ENCODE measurements at places on chromosomes 7 and 10.

DNA sequence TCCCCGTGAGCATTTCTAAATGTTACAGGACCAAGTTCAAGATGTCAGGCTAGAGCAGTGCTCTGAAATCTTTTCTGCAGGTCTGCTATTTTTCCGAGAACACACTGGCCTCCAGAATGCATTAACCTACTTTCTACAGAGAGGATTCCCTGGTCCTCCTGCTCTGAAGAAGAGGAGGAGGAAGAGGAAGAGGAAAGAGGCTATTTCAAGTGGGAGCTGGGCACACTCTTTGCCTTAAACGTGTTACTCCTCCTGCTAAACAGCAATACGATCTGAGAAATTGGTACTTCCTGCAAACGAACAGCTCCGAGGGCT is 157.4 kb downstream of the FRMD4A start:
- no peaks in the 10 kb centered on the region for H3K36me3 ChIP-seq
- H3K4me1 ChIP-seq, result peaks cover 64% of the 10 kb centered on the region
- peaks cover 18% of the 10 kb centered on the region for H3K27me3 ChIP-seq

DNA sequence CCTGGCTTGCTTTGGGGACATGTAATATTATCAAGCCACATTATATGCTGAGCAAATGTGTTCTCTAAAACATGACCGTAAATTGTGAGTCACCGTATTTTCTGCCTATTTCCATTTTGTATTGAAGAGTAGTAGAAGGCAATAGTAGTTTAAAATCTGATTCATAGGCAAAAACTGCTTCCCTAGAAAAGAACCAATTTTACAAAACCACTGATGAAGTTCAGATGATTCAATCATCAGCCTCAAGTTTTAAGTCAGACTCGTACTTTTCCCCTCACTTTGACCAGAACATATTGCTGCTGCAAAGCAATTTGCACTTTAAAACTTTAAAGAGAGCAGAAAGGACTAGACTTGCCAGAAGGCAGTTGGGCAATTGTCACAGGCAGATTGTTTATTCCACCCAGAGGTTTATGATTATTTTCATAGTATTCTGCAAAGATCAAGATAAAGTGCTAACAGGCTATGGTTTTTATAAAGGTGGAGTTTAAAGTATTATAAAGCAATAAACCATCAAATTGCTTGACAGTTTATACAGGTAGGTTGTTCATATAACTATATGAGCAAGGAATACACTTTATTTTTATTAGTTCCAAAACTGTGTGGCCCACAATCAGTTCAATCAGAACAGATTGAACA is 168.2 kb downstream of the ETV1 start:
- no peak overlapping the region for H3K4me3 ChIP-seq
- no peak for DNase-seq

- H3K36me3 ChIP-seq, result peaks cover 16% of the 10 kb centered on the region
- H3K27ac ChIP-seq, result no peak overlapping the region
- H3K4me3 ChIP-seq, result no peak overlapping the region
- no peaks in the 10 kb centered on the region for H3K27me3 ChIP-seq
- no peaks in the 10 kb centered on the region for H3K4me1 ChIP-seq
Measured at GRCh38 chr7:33143996-33144718, 14.8 kb downstream of the BBS9 start.

DNA sequence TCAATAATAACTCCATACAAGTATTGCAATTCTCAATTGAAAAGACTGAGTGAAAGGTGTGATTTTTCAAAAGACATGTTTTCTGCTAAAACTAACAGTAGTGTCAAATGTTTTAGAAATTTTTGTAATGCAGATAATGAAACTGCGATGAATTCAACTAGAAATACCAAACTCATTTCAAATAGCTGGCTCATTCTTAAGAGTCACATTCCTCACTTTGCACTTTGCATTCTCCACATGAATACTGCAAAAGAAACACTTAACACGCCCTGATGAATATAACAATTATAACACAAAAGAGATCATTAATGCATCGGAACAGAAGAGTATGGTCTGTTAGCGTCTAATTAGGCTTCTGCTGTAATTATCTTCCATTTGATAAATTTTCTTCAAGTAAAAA is 15.5 kb upstream of the TSPAN12 start:
- no peak for DNase-seq
- no peaks in the 10 kb centered on the region for H3K36me3 ChIP-seq
- no peak overlapping the region for H3K27ac ChIP-seq
- no peak overlapping the region for H3K4me3 ChIP-seq
- H3K27me3 ChIP-seq, result peaks cover 4% of the 10 kb centered on the region
- H3K4me1 ChIP-seq, result no peaks in the 10 kb centered on the region

GRCh38 chr10:113379091-113379490 is 173.8 kb upstream of the HABP2 start:
- DNase-seq, result no peak
- no peaks in the 10 kb centered on the region for H3K36me3 ChIP-seq
- no peak overlapping the region for H3K4me3 ChIP-seq
- peaks cover 31% of the 10 kb centered on the region for H3K4me1 ChIP-seq

GRCh38 chr7:69820479-69821192 is 222.4 kb downstream of the AUTS2 start:
- H3K27ac ChIP-seq, result peak overlapping the region; percentile 32
- H3K27me3 ChIP-seq, result peaks cover 3% of the 10 kb centered on the region
- no peak overlapping the region for H3K4me3 ChIP-seq

GRCh38 chr7:55969391-55969790 is 5.0 kb downstream of the NIPSNAP2 start:
- peak overlapping the region; percentile 86 for H3K27ac ChIP-seq
- H3K36me3 ChIP-seq, result peaks cover 57% of the 10 kb centered on the region
- H3K4me3 ChIP-seq, result no peak overlapping the region
- peaks cover 34% of the 10 kb centered on the region for H3K4me1 ChIP-seq

DNA sequence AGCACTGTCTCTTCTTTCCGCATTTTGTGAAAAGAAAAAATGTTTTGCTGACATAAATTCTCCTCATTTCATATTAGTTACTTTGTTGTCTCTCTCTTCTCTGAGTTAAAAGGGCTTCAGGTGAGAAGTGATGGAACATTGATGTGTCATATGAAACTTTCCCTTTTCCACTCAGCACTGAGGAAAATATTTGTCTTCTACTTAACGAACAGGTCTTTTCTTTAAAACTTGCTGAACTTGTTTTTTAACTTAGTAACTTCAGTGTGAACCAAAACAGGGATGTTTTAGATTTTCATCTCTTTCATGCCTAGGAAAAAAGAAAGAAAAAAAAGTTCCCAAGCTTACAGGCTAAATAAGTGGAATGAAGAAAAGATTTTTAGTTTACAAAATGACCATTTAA is 19.0 kb upstream of the TSPAN12 start:
- peaks cover 11% of the 10 kb centered on the region for H3K4me1 ChIP-seq
- no peak for DNase-seq
- H3K27ac ChIP-seq, result no peak overlapping the region
- no peaks in the 10 kb centered on the region for H3K27me3 ChIP-seq

DNA sequence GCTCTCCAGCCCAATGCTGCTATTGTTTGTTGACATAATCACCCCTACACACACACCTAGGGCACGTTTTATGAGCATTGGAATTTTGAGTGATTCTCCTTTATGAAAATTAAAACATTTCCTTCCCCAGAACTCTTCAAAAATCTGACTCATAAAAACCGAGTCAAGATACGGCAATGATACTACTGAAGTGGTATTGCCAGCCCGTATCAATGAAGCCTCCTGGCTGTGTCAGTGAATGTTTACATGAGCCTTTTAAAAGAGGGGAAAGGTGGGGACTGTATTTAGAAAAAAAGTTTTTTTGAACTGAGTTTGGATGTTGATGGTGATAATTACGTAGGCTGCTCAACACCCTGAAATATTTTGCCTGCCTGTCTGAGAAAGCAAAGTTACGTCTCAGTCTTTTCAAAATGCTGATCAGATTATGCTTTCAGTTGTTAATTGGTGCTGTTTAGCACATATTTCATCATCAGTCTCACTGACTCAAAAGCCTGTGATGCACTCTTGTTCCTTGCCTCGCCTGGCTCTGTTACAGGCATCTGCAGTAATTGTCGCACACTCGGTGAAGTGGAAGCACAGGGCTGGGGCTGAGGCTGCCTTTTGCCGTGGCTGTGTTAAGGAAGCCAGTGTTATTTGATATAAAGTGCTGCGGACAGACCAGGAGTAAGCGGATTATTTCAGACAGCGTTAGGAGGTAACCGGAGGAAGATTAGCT is 157.4 kb upstream of the TCF7L2 start:
- peaks cover 37% of the 10 kb centered on the region for H3K4me1 ChIP-seq
- H3K27me3 ChIP-seq, result no peaks in the 10 kb centered on the region
- H3K27ac ChIP-seq, result peak overlapping the region; percentile 94
- peaks cover 20% of the 10 kb centered on the region for H3K36me3 ChIP-seq
- DNase-seq, result no peak
- H3K4me3 ChIP-seq, result no peak overlapping the region

DNA sequence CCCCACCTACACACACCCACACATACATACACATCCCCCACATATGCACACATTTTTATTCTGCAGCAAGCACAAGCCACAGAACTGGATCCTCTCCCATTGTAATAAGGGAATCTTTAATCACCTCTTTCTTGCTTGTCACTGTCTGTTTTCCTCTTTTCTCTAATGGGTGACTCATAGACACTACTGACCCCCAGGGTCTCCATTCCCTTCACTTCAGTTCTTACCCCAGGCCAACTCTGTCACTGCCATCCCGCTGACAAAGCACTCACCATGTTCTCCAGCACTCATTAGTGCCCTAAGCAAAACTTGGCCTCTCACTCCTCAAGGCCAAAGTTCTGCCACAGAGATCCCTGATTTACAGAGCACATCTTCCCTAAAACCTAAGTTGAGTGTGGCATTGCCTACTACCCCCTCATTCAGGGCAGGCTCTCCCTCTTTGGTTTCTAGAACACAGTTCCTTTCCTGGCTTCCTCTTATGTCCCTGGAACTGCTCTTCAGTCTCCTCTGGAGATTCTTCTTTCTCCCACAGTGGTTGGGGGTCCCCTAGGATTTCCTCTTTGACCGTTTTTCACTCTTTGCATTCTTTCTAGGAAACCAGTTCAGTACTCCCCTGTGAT is 39.6 kb upstream of the INHBA start:
- DNase-seq, result no peak
- no peak overlapping the region for H3K4me3 ChIP-seq
- peaks cover 4% of the 10 kb centered on the region for H3K36me3 ChIP-seq
- peaks cover 4% of the 10 kb centered on the region for H3K27me3 ChIP-seq
- H3K27ac ChIP-seq, result no peak overlapping the region

DNA sequence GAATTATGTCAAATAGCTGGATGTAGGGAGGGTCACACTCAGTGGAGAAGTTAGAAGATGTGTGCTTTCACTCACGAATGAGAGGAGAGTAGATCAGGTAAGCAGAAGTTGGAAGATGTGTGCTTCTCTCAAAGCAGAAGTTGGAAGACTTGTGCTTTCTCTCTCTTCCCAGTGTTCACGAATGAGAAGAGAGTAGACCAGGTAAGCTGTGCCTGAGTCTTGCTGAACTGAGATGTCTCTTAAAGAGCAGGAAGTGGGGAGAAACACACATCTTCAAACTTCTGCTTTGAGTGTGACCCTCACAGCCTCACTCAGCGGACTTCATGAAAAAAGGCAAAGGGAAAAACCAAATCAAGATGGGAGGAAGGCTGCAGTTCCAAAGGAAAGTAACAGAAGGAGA is 7.0 kb upstream of the TMEM243 start:
- H3K4me3 ChIP-seq, result no peak overlapping the region
- no peak for DNase-seq
- H3K27me3 ChIP-seq, result peaks cover 22% of the 10 kb centered on the region
- H3K4me1 ChIP-seq, result no peaks in the 10 kb centered on the region

DNA sequence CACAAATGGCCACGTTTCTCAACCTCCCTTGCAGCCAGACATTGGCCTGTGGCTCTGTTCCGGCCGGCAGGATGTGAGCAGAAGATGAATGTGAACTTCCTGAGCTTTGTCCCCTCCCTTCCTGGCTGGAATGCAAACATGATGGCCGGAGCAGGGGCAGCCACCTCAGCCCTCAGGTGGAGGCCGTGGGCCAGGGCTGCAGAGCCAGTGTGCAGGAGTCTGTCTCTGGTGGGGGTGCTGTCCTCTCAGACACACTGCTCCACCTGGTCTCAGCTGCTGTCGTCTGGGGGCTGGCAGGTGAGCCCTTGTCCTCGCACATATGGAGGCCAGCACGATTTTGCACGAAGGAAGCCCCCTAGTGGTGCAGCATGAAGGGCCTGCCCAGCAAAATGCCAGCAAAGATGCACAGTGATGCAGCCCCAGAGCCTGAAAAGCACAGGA is 25.3 kb upstream of the PWWP2B start:
- peaks cover 33% of the 10 kb centered on the region for H3K36me3 ChIP-seq
- H3K27ac ChIP-seq, result no peak overlapping the region
- no peak overlapping the region for H3K4me3 ChIP-seq
- H3K4me1 ChIP-seq, result peaks cover 38% of the 10 kb centered on the region
- peaks cover 10% of the 10 kb centered on the region for H3K27me3 ChIP-seq
- no peak for DNase-seq

GRCh38 chr10:11595395-11595692 is 16.1 kb downstream of the USP6NL start:
- H3K27me3 ChIP-seq, result peaks cover 3% of the 10 kb centered on the region
- peak overlapping the region; percentile 43 for H3K27ac ChIP-seq
- H3K36me3 ChIP-seq, result peaks cover 26% of the 10 kb centered on the region
- peaks cover 35% of the 10 kb centered on the region for H3K4me1 ChIP-seq

DNA sequence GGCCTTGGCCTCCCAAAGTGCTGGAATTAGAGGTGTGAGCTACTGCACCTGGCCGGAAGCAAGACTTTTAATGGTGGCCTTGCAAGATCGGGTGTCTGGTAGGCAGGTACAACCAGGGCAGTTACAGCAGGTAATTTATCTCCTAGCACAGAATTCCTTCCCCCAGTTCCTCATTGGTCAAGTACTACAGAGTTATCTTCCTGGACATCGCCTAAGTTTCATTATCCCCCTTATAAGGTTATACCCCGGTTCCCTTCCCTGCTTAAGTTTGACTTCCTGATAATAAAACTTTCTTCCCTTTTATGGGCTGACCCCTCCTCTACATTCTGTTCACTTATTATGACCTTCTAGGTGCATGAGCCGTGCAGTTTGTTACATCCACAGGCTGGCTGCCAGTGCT is 19.0 kb upstream of the CYP3A43 start:
- no peak overlapping the region for H3K4me3 ChIP-seq
- no peaks in the 10 kb centered on the region for H3K36me3 ChIP-seq
- no peak for DNase-seq
- H3K27me3 ChIP-seq, result no peaks in the 10 kb centered on the region
- H3K4me1 ChIP-seq, result no peaks in the 10 kb centered on the region
- no peak overlapping the region for H3K27ac ChIP-seq

DNA sequence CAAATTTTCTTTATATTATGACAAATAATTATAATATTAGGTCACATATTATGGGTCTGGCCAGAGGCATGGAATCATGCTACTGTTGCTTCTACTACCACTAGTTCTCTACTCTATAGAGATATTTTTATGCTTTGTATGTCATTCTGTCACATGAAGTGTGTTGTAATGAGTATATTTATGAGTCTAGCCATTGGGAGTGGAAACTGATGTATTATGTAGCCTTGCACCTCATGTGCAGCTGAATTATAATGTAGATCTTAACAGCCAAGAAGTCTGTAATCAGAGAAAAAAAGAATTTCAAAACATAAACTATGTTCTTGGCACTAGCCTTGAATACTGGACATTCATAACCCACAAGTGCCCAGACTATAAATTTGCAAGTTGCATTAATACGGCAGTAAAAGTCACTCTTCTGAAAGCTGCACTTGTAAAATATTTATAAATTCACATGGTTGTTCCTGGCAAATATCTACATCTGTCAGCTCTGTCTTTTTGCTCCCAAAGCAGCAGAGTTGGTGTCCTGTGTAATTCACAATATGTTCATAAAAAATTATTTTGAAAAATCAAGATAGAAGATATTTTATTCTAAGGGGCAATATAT is 48.6 kb upstream of the SKAP2 start:
- peaks cover 30% of the 10 kb centered on the region for H3K4me1 ChIP-seq
- H3K36me3 ChIP-seq, result no peaks in the 10 kb centered on the region
- H3K27me3 ChIP-seq, result no peaks in the 10 kb centered on the region
- DNase-seq, result no peak
- no peak overlapping the region for H3K4me3 ChIP-seq
- H3K27ac ChIP-seq, result no peak overlapping the region
